CD8-positive, alpha-beta memory T cell (primary cell): ENCODE measurements at places on chromosomes 1 and 21. TPM values are rescaled to one million over a fixed set of nuclear protein-coding genes. Genes with fewer than 3 reads are reported as not detected.

PIK3R3 gene
- polyA plus RNA-seq, result 3.3 TPM

PLA2G4A gene
- polyA plus RNA-seq, result not detected

FAM43B gene
- polyA plus RNA-seq, result not detected

CHI3L2 gene
- 20.8 TPM for polyA plus RNA-seq

AKR7A3 gene
- not detected for polyA plus RNA-seq

ANGPTL3 gene
- polyA plus RNA-seq, result not detected

CNR2 gene
- 5.3 TPM for polyA plus RNA-seq

HHIPL2 gene
- polyA plus RNA-seq, result not detected

EDN2 gene
- not detected for polyA plus RNA-seq

CCDC190 gene
- polyA plus RNA-seq, result not detected

LCE3D gene
- not detected for polyA plus RNA-seq

AQP10 gene
- polyA plus RNA-seq, result not detected

MROH9 gene
- polyA plus RNA-seq, result not detected

HSPA13 gene
- 14.9 TPM for polyA plus RNA-seq

KLHDC9 gene
- polyA plus RNA-seq, result not detected

ASCL5 gene
- not detected for polyA plus RNA-seq

SERTAD4 gene
- polyA plus RNA-seq, result not detected

CTSS gene
- 151 TPM for polyA plus RNA-seq

CYYR1 gene
- not detected for polyA plus RNA-seq

DNALI1 gene
- polyA plus RNA-seq, result 0.09 TPM

KCNJ10 gene
- not detected for polyA plus RNA-seq

COL24A1 gene
- polyA plus RNA-seq, result not detected

RASSF5 gene
- polyA plus RNA-seq, result 329 TPM

SLAMF6 gene
- polyA plus RNA-seq, result 201 TPM

DHX9 gene
- 115 TPM for polyA plus RNA-seq

CD1E gene
- not detected for polyA plus RNA-seq

RRP1B gene
- 43.6 TPM for polyA plus RNA-seq

DMBX1 gene
- not detected for polyA plus RNA-seq

KIF21B gene
- polyA plus RNA-seq, result 9.9 TPM

NENF gene
- 49.9 TPM for polyA plus RNA-seq

THEM5 gene
- polyA plus RNA-seq, result 0.38 TPM

PROK1 gene
- not detected for polyA plus RNA-seq

SYCP1 gene
- polyA plus RNA-seq, result not detected

BRINP2 gene
- not detected for polyA plus RNA-seq

MAN1C1 gene
- polyA plus RNA-seq, result 5.6 TPM

CLCA4 gene
- polyA plus RNA-seq, result not detected

B4GALT2 gene
- polyA plus RNA-seq, result 1.9 TPM

CYP4X1 gene
- polyA plus RNA-seq, result not detected

TFF2 gene
- not detected for polyA plus RNA-seq

AXDND1 gene
- not detected for polyA plus RNA-seq

PLD5 gene
- polyA plus RNA-seq, result not detected

GJB3 gene
- not detected for polyA plus RNA-seq

KRTAP11-1 gene
- polyA plus RNA-seq, result not detected
